A549 treated with Hydrocortisone at 1 μM for 4 hours (cell line): ENCODE measurements at places on chromosomes 11 and 22. TPM values are rescaled to one million over a fixed set of nuclear protein-coding genes. Genes with fewer than 3 reads are reported as not detected.

The MOGAT2 gene
- total RNA-seq, result not detected in 5 replicates

The PHOX2A gene
- total RNA-seq, result not detected in 5 replicates

The RBMXL2 gene
- total RNA-seq, result not detected in 5 replicates

The LDHAL6A gene
- total RNA-seq, result not detected in 5 replicates

The P4HA3 gene
- total RNA-seq, result 39.0 to 62.7 TPM (median 53.8 TPM) in 5 replicates

The TBX10 gene
- not detected in 5 replicates for total RNA-seq

The GNG3 gene
- total RNA-seq, result not detected in 5 replicates

The OR5A1 gene
- total RNA-seq, result not detected in 5 replicates

The SLN gene
- total RNA-seq, result 1.1 to 2.4 TPM (median 1.6 TPM) in 5 replicates

The APOA5 gene
- not detected in 5 replicates for total RNA-seq

The TSSK2 gene
- not detected in 5 replicates for total RNA-seq

The SUSD2 gene
- total RNA-seq, result 63.9 to 79.0 TPM (median 75.3 TPM) in 5 replicates

The OR52A1 gene
- total RNA-seq, result not detected in 5 replicates

The MAPK8IP2 gene
- 2.8 to 4.1 TPM (median 3.6 TPM) in 5 replicates for total RNA-seq
